ENCODE measurements at places on chromosomes 6 and 20.
A peak's percentile ranks its signal among the peaks of the same experiment; 100 is the strongest.

DNA sequence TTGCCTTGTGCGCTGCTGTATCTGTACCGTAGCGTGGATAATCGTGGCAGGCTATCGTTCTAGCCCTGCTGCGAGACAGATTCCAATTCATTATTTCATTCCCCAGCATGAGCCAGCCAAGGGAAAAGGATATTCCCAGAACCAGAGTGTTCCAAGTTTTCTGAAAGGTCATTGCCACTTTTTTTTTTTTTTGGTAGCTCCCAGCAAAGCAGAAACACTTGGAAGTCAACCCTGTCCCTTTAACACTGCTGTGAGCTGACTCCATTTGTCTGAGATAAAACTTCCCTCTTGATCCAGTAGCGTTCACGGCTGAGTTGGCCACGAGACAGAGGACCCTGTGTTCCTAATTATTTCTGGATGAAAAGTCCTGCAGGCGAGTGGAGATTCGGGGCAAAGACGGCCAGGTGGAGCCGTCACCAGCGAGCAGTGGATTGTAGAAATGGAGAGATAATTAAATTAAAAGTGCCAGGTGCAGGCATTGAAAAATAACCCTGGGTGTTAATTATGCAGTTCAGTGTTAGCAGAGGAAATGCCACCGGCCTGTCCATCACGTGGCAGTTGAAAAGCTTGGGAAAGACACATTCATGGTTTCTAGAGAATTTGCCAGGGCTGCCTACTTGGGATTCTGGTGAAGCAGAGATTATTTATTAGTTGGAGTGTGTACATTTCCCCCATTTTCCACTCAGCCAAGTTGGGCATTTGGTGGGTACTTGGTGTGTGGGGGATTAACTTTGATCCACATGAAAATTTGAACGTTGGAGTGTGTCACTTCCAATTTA, 164.2 kb downstream of the SLC24A3 start:
- DNase-seq: no peak

DNA sequence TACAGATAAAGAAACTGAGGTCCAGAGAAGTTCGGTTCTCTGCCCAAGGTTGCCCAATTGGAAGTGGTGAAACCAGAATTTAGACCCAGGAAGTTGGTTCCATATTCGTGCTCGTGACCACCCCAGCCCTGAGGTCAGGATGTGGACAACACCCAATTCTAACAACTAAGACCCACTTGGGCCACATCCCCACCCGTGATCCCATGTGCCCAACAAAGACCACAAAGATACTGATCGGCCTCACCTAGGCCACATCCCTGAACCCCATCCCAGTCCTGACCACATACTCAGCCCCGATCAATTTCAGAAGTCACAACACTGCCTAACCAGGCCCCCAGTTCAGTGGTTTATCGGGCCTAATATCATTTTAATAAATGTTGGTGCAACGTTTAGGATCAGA, 138.4 kb downstream of the PREX1 start:
- no peak for DNase-seq

DNA sequence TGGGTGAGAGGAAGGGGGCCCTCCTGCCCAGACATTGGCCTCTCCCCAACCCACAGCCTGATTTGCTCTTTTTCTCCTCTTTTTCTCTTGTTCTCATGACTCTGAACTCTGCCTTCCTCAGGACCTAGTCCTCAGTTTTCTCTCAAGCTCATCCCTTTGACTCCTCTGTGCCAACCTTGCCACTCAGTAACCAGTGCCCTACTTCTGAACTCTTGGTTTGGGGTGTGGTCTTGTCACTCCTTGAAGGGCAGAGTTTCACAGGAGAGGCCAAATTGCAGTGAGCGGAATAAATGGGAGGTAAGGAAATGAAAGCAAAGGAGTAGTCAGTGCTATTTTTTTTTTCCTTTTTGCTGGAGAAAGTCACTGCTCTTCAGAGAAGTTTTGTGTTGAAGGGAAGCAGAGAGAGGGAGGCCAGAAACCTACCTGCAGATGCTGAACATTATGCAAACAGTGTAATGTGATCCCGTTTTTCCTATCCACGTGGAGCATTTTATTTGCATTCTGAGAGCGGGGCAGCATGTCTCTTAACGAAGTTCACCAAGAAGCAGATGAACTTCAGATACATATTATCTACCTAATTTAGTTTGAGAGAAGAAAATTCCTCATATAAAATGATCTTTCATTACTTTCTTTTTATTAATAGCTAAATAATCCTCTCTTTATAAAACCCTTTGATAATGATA, 26.9 kb downstream of the CFAP61 start:
- DNase-seq: no peak

DNA sequence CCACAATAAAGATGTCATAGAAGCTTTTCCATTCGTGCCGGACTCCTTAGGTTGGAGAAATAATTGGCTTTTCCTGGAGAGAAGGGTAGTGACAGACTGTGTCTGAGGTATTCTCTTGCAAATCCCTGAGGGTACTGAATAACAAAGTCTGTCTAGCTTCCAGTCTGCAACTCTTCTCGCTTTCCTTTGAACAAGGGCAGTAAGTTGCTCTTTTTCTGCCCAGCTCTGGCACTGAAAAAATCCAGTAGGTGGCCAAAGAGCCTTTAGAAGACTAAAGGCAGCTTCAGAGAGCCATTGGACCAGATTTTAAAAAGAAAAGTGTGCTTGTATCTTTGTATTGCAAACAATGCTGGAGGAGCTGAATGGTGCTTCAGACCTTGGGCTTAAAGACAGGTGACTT, 20.7 kb upstream of the RREB1 start:
- DNase-seq: no peak

DNA sequence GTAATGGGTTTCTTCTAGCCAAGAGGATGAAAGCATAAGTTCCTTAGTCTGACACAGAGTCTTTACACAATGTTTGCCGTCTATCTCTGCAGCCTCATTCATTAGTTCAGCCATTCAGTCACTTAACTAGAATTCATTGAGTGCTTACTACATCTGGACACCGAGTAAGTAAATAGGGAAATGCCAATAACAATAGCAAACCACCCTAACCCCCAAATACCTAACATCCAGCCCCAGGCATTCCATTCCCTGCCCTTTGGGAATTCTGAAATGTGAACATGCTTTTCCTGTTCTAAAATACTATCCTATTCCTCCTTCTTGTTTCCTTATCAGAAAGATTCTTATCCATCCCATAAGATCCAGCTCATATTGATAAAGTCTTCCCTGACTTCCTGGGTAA, 277.6 kb upstream of the RNF217 start:
- no peak for DNase-seq

GRCh38 chr6:99366852-99367251, 17.4 kb upstream of the FAXC start:
- DNase-seq: no peak

GRCh38 chr20:2693286-2694007, 867 bp downstream of the EBF4 start:
- DNase-seq: peak; percentile 16

DNA sequence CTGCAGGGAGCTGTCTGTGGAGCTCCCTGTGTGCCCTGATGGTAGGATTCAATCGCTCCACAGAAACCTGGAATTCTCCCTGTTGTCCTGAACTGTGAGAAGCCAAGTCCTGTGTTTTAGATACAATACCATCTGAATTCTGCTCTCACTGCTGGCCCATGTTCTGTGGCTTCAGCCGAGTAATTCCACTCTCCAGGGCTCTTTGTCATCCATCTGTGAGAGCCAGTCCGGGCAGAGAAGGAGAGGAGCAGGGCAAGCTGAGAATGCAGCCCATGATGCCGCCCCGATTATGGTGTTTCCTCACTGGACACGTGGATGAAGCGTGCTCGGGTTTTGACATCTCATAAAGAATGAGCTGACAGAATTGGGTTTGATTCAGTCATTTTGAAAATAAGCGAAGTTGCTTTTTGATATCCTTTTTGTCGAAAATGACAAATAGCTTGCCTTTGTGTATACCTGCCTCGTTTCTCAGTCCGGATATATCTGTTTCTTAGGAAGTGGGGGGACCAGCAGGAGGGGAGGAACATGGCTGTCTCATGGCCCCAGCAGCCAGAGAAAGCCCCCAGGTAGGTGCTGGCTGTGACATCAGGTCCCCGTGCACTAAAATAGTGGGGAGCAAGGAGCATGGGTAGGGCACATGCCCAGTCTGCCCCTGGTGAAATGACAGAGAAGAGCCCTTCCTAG, 8.2 kb upstream of the CD93 start:
- no peak for DNase-seq

DNA sequence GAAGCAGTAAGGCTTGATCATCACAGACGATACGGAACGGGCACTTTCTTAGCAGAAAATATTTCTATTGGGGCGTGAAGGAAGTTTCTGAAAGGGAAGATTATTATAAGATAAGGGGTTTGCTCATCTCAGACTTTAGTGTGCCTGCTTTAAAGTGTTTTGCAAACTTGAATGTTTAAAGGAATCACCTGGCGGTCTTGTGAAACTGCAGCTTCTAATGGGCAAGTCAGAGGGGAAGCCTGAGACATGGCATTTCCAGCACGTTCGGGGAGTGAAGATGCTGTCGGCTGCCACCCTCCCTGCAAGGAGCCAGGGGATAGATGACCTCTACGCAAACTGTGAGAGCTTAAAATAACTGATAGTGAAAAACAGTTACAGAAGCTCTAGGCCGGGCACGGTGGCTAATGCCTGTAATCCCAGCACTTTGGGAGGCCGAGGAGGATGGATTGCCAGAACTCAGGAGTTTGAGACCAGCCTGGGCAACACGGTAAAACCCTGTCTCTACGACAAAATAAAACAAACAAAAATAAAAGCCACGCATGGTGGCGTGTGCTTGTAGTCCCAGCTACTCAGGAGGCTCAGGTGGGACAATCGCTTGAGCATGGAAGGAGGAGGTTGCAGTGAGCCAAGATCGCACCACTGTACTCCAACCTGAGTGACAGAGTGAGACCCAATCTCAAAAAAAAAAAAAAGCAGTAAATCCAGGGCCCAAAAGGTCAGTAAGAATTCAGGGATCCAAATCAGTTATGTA, 2.3 kb upstream of the KIF16B start:
- no peak for DNase-seq

- no peak for DNase-seq
Measured at GRCh38 chr6:105836889-105837288, 249.2 kb upstream of the PRDM1 start.

DNA sequence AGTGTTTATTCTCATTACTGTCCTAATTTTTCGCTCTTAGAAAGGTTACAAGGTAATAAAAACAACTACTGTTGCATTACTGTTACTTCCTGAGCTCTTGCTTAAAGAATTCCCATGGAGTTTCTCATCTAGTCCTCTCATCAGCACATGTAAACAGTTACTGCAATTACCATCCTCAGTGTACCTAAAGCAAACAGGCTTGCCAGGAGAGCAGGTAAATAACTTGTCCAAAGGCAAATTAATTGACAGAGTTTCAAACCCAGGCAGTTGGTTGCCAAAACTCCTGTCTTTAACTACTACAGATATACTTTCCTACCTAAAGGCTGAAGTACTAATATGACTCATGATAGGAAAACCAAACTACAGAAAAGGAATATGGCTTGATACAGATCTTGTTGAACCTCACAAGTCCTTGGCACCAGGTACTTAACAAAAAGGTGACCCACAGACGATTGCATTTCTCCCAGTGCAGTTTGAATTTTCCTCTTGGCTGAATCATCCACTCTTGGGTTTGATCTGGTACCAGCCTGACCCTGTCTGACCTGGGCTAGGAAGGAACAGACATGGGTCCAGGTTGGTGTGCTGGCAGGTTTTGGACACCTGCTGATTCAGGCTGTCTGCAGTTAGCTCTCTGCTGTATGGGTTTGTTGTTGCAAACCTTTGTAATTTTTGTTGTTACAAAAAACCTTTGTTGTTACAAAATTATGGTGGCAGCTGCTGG, 153.0 kb downstream of the CFAP61 start:
- no peak for DNase-seq

- DNase-seq: no peak
Measured at GRCh38 chr20:34293589-34293988, 9.6 kb downstream of the AHCY start.

GRCh38 chr6:42901538-42901957, 14.3 kb upstream of the PTCRA start:
- DNase-seq: peak; percentile 26

- DNase-seq: no peak
Measured at GRCh38 chr20:48187851-48188250, 402.6 kb upstream of the SULF2 start.

- no peak for DNase-seq
Measured at GRCh38 chr6:2884804-2885203, 18.3 kb downstream of the SERPINB9 start.

GRCh38 chr6:4788482-4788881, 12.3 kb downstream of the CDYL start:
- no peak for DNase-seq

GRCh38 chr6:20952699-20953474, 418.6 kb downstream of the CDKAL1 start:
- no peak for DNase-seq

- no peak for DNase-seq
Measured at GRCh38 chr6:163668061-163668426, 253.5 kb downstream of the QKI start.

DNA sequence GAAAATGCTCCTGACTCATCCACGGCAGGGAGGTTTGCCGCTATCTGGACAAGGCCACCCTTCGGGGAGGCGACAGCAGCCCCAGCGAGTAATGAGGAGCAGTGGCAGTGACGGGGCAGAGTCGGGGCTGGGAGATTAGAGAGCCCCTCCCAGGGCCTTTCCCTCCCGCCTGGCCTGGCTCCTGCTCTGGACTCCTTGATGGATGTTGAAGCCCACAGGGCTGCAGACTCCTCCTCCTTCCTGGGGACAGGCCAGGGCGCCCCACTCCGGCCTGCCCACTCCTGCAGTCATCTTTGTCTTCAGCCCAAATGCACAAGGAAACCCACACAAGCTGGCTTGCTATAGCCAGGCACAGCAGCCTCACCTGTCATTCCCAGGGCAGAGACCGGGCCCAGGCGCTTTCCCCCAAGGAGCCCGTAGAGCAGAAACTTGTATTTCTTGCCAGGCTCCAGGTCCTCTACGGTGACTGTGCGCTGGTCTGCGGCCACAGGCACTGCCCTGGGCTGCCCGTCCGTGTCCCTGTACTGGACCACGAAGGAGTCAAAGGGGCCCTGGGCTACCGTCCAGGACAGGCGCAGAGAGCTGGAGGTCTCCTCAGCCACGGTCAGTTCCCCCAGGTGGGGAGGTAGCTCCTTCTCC, 7.7 kb downstream of the CYP21A2 start:
- no peak for DNase-seq

GRCh38 chr6:170270984-170271593, 19.8 kb downstream of the DLL1 start:
- no peak for DNase-seq

DNA sequence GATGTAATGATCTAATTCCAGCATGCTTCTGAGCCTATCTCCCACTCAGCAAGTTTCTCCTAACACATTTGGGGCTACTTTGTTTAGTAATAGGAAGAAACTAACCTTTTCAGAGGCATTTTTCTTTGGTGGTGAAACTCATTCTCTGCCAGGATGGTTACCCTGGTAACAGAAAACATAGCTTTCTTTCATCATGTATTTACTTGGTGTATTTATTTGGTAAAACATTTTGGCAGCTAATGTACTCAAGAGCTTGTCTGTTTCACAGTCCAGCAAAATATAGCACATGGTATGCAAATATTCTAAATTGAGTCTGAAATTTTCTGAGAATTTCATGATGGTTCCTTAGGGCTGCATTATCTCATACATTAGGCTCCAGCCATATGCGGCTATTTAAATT, 100.0 kb downstream of the SLC35B3 start:
- no peak for DNase-seq

All from stimulated activated CD8-positive, alpha-beta memory T cell treated with anti-CD3 and anti-CD28 coated beads, Interleukin-4, amount 100 ng/mL, for 4 hours (primary cell).